MCF 10A (cell line): ENCODE measurements at places on chromosomes 7 and 10.
A peak's percentile ranks its signal among the peaks of the same experiment; 100 is the strongest.

DNA sequence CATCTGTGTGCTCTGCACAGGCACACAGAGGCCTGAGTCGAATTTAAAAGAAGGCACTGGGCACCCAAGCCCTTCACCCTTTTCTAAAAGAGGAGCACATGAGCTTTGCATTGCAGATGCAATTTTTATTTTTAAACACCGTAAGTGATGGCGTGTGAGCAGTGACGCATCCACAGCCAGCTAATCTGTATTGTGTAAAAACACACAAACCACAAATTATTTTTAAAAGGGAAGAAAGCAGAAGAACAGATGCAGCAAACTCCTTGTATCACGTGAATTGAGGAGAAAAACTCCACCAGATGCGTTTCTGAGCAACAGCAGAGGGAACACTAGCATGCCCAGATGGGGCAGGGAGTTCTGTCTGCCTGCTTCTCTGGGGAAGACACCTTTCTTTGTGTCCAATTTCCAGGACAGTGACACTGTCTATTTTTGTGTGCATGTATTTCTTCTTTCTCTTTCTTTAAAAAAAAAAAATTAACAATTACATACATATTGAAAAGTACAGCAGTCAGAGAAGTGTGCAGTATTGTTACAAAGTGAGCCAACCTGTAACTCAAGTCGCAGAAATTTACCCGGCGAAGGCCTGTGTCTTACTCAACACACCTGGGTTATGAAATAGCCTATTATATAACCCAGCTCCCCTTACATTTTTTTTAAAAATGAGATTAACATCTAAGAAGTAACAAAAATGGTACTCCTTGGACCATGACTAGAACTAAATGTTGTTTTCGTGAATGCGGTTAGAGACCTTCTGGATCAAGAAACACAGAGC lies 39.2 kb downstream of the EEPD1 start:
- DNase-seq, result peak; percentile 55

- no peak for DNase-seq
Observed at GRCh38 chr10:120963594-120964220, 112.5 kb downstream of the WDR11 start.

DNA sequence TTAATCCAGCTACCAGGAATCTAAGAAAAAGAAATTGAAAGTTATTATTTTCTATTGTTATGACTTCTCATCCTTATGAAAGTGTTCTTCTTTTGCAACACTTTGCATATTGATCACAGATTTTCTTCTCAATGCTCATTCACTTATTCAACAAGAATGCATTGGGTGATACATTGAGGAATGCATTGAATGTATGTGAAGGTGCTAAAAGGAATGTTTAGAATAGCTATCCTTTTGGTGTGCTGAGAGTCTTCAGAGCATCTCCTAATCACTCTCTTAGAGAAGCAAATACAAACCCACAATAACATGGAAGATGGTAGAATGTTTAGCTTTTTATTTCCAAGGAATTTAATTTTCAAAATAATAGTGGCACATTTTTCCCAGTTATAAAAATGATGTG lies 122.1 kb upstream of the KMT2E start:
- no peak for DNase-seq

DNA sequence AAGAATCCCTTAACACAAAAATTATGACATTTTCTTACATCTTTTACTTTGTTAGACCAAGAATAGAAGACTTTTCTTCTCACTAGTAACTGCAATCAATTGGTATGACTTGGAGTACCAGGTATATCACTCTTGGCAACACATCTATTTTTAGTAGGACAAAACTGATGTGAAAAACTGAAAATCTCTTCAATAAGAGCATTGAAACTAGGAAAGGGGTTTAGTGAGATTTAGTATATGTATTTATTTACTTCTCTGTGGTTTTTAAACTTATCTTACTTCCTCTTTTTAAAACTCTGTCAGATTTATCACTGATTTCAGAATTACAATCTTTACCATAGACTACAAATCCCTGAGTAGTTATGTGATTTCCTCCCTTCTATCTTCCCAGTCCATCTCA lies 366.2 kb downstream of the PCDH15 start:
- no peak for DNase-seq

- no peak for DNase-seq
Observed at GRCh38 chr10:27643301-27643700, 102.3 kb downstream of the MKX start.

GRCh38 chr10:98308669-98309365 lies 40.8 kb upstream of the LOXL4 start:
- no peak for DNase-seq

- no peak for DNase-seq
Observed at GRCh38 chr7:149846436-149847046, 8.4 kb downstream of the ZNF862 start.

DNA sequence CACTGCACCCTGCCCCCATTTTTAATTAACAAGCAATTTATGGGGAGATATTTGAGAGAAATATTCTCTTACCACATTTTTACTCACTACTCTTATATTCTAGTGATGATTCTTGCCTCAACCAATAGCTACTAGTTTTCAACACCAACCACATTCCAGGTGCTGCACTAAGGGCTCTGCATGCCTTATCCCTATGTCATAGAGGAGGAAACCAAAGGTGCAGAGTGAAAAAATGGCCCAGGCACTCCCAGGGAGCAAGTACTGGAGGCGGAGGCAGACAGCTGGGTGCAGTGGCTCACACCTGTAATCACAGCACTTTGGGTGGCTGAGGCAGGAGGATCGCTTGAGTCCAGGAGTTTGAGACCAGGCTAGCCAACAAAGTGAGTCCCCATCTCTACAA lies 35.5 kb upstream of the TPST1 start:
- no peak for DNase-seq

- no peak for DNase-seq
Observed at GRCh38 chr10:71968553-71969474, 4.6 kb downstream of the CHST3 start.

DNA sequence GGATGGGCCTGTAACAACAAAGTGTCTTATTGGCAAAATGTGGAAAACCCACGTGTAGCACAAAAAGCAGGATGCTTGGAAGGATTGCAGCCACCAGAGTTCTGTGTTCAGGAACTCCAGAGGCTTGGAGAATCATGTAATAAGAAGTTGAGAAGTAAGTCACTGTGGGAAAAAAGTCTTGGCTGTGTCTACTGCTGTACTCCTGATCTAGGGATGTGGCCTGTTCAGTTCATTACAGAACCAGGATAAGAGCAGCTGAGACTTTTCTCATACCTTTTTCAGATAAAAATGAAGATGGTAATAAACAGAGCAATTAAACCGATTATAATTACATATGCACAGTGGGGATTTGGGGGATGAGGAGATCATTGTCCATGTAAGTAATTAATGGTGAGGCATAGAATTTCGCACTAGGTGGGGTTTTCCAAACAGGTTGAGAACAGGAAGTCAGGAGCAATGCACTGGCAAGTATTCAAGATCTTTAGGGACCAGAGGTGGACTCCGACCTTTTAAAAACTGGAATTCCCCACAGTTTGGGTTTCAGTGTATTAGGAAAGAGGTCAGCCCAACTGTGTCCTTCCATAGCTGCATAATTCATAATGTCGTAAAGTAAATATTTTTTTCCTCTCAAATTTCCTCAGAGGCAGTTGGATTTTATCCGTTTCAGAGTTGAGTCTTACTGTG lies 281.7 kb downstream of the FRMD4A start:
- DNase-seq, result peak; percentile 46

DNA sequence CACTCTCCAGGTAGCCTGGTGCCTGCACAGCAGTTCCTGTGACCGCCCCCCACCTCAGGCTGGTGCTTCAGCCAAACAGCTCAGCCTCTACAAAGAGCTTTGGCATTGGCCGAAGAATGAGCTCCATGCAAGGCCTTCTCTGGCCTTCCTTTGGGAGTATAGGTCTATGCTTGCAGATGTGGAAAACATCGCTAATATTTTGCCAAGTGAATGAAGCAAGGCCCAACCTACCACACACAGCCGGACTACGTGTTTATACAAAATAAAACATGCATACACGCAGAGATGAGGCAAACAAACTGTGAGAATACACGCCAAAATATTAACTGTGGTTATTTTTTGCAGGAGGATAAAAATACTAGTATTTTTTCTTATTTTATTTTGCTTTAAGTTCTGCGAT lies 416.2 kb upstream of the C7orf33 start:
- no peak for DNase-seq

GRCh38 chr7:128268233-128268632 lies 27.2 kb downstream of the LEP start:
- no peak for DNase-seq

DNA sequence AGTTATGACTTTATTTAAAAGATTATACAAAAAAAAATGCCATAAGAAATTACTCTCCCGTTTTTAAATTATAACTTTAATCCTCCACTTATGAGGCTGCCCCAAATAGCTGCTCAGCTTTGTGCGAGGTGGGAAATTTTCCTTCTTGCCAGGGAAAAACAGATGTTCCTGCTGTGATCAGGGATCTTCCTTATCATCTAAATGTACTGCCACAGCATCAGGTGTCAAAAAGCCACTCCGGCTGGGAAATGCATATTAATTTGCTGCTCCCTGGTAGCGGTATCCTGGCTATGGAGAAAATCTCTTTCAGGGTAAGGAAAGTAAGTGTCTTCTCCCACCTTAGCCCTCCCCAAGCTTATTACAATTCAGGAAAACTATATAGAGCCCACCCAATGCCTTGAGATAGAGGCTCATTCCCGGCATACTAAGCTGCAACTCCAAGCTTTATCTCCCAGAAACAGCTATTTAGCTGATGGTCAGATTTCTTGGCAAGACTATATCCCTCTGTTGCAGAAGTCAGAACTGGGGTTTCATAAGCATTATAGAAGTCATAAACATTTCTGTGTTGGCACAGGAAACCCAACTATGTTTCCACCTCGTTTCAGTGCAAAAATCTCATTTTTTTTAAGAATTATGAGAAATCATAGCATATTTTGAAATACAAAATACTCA lies 360.4 kb downstream of the PARD3 start:
- no peak for DNase-seq

- DNase-seq, result no peak
Observed at GRCh38 chr7:131371411-131371810, 43.7 kb downstream of the MKLN1 start.

DNA sequence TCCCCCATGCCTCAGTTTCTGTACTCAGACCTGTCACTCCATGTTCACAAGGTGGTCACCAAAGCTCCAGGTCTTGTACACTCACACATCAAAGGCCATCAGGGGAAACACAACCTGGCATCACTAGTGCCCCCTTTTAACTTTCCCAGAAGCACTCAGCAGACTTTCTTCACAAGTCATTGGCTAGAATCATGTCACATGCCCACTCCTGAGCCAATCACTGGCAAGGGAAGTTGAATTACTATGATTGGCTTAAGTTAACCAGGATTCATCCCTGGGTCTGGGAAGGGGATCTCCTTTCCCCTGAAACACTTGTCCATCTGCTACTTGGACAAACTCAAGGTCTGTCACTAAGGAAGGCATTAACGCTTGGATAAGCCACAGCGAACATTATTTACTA lies 193.8 kb upstream of the PLXNA4 start:
- no peak for DNase-seq

DNA sequence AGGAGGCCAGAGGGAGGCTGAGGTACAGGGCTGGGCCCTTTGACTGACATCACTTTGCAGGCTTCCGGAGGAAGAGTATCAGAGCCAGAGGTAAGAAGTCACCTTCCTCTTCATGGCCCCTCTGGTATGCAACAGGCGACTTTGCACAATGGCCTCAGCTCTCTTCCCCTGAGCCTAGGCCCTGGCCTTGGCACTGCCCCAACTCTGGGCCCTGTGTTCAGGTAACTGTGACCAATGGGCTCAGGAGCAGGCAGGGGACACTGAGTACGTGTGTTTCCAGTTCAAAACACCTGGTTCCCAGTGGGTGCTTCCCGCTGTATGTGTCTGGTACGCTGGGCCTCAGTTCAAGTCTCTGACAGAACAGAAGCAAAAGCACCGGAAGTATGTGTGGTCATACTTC lies 12.1 kb upstream of the PAX2 start:
- DNase-seq, result no peak

DNA sequence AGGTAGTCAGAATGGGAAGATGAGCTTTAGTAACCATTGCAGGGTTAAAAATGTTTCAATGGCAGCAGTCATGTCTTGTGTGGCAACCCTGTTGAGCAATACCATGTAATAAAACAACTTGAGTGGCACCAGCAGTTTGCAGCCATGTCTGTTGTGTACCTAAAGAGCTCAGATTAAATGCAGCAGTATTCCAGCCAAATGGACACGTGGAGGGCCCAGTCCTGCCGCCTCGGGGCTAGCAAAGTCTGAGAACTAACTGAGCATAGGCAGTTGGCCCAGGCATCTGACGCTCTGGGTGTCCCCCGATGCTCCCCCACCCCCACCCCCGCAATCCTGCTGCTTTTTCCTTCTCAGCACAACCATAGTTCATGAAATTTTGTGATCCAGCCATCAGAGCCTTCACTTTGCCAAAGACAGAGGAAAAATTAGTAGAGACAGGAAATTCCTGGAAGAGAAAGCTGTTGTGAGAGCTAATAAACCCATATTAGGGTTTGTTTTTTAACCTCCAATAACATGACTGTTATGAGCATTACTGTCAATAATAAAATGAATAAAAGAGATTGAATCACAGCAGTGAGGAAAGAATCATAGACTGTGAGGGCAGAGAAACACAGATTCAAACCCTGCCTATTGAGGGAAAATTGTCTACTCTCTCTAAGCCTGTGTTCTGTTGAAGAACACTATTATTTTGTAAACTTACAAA lies 220.6 kb upstream of the RHOBTB1 start:
- DNase-seq, result peak; percentile 78

DNA sequence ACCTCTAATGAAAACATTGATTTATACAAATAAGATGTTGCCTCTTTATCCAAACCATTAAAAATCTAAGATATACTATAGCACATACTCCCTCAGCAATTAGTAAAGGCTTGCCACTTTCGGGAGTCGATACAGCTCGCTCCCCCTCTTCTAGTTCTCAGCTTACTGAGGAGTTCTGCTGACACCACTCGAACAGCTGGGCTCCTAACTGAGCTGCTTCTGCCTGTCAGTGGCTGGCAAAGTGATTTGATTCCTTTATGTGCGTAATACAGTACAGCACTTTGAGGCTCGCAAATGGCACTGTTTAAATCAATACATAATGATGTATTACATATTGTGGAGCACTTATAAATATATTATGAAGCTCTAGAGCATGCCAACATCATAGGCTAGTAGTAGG lies 241.8 kb downstream of the CREB5 start:
- DNase-seq, result no peak

GRCh38 chr10:22247636-22248035 lies 29.8 kb upstream of the EBLN1 start:
- DNase-seq, result no peak

DNA sequence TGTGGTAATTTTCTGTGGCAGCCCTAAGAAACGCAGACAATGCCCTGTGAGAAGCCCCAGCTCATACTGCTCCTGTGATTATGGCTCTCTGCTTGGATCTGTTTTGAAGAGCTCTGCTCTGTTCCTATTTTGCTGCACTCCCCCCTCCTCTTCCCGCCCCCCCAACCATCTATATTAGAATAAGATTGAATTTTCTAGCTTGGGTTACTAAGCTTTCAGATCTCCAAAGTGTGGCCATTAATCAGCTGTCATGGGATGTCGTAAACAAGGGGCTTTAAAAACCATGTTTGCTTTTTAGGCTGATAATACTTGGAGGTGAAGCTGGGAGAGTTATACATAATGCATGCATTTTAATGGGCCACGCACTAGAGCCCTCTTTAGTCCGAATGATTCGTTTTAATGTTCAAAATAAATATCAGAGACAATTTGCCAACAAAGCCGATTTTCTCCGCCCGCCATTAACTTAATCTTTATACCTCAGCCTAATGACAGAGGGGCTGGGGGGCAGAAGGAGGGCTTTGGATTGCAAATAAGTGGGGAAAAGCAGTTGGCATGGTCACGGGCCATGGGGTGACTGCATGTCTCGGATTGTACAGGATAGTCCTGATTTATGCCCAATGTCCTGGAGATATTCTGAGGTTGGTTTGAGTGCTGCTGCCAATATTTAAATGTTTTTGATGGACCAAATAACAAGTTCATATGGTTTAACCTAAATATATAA lies 165.5 kb downstream of the RPS24 start:
- DNase-seq, result no peak
